ENCODE measurements at places on chromosomes 7 and 10.
A peak's percentile ranks its signal among the peaks of the same experiment; 100 is the strongest.

DNA sequence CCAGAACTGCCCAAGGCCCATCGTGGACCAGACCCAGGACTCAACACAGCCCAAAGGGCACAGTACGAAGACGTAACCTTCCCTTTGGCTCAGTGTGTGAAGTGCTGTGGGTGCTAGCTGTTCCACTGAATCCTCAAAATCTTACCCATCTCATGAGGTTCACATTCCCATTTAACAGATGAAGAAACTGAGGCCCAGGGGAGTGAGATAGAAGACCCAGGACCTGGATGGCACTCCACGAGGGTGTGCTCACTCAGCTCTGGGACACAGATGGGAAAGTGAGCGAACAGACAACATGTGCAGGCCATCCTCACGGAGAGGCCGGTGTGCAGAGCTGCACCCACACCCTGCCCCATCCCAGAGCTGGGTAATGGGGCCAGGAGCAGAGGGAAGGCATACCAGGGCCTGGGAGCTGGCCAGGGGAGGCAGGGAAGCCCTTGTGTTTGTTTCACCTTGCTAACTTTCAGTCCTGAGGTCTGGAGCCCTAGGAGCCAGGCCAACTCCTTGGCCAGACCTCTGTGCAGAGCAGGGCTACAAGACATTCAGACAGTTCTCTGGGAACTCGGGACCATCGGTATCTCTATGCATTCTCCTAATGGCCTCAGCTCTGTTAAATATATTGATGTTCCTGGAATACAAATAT, 100.3 kb upstream of the ZMIZ1 start:
- DNase-seq: no peak

- DNase-seq: no peak
Measured at GRCh38 chr10:124649214-124649613, 95.0 kb downstream of the FAM53B start.

GRCh38 chr10:20975236-20975635, 78.1 kb upstream of the NEBL start:
- DNase-seq: no peak

- no peak for DNase-seq
Measured at GRCh38 chr10:9621216-9621615, 1396.5 kb upstream of the CELF2 start.

- no peak for DNase-seq
Measured at GRCh38 chr7:108145401-108145800, 15.2 kb upstream of the LAMB4 start.

GRCh38 chr10:77877441-77878344, 48.9 kb downstream of the DLG5 start:
- no peak for DNase-seq

- no peak for DNase-seq
Measured at GRCh38 chr10:111709603-111710002, 474.0 kb downstream of the GPAM start.

GRCh38 chr10:48798481-48799254, 114.0 kb downstream of the WDFY4 start:
- DNase-seq: no peak

- DNase-seq: no peak
Measured at GRCh38 chr7:123939784-123940183, 14.7 kb downstream of the SPAM1 start.

DNA sequence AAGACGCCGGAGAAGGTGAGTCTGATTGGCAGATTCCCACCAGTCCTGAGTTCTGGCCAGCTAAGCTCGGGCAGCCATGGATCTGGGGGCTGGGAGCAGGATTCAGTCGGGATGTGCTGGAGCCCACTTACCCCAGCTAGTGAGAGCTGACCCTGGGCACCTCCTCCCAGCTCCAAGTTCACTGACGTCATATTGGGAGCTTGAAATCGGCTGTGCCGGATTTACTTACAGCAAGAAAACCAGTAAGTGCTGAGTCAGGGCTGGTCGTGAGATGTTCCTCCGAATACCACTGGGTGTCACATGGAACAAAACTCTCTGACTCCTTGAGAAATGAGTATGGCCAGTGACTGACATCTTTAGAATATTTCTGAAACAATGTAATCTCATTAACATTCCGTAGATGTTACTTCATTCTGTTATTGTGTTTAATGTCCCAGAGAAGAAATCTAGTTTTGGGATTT, 621.2 kb downstream of the SDK1 start:
- no peak for DNase-seq

DNA sequence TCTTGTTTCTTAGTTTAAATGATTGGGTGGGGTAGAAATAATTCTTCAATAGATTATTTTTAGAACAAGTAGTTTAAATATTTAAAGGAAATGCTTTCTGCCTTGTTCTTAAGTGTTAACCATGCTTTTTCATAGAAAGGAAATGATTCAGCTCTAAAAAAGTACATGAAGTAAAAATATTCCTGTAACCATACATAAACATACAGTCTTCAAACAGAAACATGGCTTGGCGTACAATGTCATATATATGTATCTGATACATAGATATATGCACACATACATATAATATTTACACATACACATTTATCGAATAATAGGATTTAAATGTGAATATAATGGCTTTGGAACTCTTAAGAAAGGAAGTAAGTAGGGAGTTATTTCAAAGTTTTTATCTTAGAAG, 84.4 kb downstream of the RUNDC3B start:
- DNase-seq: no peak

GRCh38 chr7:16592395-16592794, 53.2 kb downstream of the ANKMY2 start:
- no peak for DNase-seq

GRCh38 chr10:67763499-67764011, 67.6 kb upstream of the CTNNA3 start:
- DNase-seq: peak; percentile 65

DNA sequence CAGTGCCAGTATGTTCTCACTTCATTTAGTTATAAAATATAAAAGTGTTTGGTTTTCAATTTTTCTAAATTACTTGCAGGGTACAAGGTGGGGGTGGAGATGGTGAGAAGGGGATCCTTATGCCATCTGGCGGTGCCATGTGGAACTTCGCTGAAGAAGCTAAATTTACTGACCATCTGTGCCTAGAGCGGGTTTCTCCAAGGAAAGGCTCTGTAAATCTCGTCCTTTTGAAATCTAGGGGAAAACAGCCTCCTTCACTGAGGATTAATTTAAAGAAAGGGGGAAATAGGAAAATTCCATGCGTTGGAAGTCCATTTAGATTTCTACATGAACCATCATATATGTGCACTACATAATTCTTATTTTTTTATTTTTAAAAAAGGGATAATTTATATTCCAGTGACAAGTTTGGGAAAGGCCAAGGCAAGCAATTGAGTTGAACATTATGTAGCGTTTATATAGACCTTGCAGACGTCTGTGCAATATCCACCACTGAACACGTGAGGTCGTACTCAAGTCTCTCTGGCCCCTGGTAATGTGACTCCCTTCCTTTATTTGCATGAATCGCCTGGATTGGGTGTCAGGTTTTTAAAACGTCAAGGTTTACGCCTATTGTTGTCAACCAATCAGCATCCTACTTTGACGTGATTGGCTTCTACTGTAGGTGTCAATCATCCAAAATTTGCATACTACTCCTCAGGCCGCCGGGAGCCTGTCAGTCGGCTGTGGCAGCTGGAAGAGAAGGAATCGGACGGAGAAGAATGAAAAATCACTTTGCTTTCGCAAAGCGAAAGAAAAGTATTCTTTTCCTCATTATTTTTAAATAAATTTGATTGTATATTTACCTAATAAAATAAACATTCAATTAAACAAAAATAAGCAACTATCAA, 297.1 kb upstream of the NFE2L3 start:
- no peak for DNase-seq

DNA sequence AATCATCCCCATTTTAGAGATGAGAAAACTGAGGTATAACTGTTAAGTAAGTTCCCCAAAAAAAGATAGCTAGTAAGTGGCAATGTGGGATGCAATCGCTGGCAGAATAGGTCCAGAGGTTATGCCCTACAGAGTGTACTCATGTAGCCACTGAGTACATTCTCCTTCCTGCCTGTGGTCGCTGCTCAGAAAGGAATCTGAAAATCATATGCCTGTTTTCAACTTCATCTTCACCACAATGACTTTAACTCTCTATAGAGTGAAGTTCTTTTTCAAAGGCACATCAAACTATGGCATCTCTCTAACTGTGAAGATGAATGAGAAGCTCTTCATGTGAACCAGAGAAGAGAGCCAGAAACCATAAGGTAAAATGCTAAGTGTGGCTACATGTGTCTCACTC, 162.2 kb upstream of the SLC25A13 start:
- DNase-seq: no peak

DNA sequence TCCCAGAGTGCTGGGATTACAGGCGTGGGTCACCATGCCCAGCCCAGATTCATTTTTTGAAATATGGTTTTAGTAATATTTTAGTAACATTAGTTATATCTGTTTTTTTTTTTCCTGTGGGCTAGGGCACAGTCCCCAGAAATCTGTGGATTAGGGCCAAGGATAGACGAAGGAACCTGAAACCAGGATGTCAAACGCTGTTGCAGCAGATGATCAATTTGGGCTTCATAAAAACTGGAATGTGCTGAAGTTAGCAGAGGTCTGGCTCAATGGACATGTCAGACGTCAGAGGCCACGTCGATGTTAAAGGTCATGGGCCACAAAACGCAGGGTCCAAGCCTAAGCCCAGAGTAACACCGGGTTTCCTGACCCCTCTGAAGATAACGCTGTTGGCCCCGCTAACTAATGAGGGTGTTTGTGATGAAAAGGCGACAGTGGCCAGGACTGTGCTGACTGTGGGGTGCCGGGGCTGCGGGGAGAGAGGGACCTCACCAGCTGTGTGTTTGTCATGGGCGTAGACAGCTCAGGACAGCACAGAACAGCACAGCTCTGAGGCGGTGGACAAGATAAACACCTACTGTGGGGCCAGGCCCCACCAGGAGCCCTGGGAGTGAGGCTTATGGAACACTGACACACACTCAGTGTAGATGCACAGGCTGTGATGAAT, 23.8 kb upstream of the GTPBP4 start:
- DNase-seq: no peak

DNA sequence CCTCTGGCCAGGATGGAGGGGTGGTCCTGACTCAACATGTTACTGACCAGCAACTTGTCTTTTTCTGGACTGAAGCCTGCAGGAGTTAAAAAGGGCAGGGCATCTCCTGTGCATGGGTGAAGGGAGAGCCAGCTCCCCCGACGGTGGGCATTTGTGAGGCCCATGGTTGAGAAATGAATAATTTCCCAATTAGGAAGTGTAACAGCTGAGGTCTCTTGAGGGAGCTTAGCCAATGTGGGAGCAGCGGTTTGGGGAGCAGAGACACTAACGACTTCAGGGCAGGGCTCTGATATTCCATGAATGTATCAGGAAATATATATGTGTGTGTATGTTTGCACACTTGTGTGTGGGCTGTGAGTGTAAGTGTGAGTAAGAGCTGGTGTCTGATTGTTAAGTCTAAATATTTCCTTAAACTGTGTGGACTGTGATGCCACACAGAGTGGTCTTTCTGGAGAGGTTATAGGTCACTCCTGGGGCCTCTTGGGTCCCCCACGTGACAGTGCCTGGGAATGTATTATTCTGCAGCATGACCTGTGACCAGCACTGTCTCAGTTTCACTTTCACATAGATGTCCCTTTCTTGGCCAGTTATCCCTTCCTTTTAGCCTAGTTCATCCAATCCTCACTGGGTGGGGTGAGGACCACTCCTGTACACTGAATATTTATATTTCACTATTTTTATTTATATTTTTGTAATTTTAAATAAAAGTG, 6.0 kb downstream of the PLAU start:
- DNase-seq: no peak
